ENCODE measurements at places on chromosomes 6 and 20. TPM values are rescaled to one million over a fixed set of nuclear protein-coding genes. Genes with fewer than 3 reads are reported as not detected.

Gene FAXC
- 44.9 TPM for total RNA-seq

Gene ZSCAN16
- total RNA-seq, result 7.5 TPM

Gene B4GALT5
- 17.4 TPM for total RNA-seq

Gene BPI
- not detected for total RNA-seq

Gene EYA4
- 6.4 TPM for total RNA-seq

Gene PPP1R3G
- total RNA-seq, result 1.8 TPM

Gene ARID1B
- total RNA-seq, result 69.6 TPM

Gene ENPP5
- 0.71 TPM for total RNA-seq

Gene GPX5
- not detected for total RNA-seq

Gene FAM217A
- total RNA-seq, result not detected

Gene EIF2S2
- total RNA-seq, result 45.3 TPM

Gene LST1
- 12.8 TPM for total RNA-seq

Gene USP49
- 3.4 TPM for total RNA-seq

Gene LRRN4
- not detected for total RNA-seq

Gene TBP
- 20.4 TPM for total RNA-seq

Gene SCRT2
- not detected for total RNA-seq

Gene RTEL1
- total RNA-seq, result 44.3 TPM

Gene PDRG1
- 13.7 TPM for total RNA-seq

Gene GUCA1A
- total RNA-seq, result not detected

Gene DPPA5
- total RNA-seq, result not detected

Gene GPR63
- 0.83 TPM for total RNA-seq

Gene MYB
- total RNA-seq, result not detected

Gene CST2
- total RNA-seq, result not detected

Gene ATP6V1G2
- 5.0 TPM for total RNA-seq

Gene MOG
- total RNA-seq, result not detected

Gene RIMS4
- total RNA-seq, result 2.1 TPM

Gene ZSWIM3
- 3.0 TPM for total RNA-seq

Gene ARG1
- not detected for total RNA-seq

Gene DLK2
- total RNA-seq, result not detected

Gene DNAH8
- total RNA-seq, result not detected

Gene WFDC2
- total RNA-seq, result 36.8 TPM

Gene PNISR
- 158 TPM for total RNA-seq

Gene CENPQ
- total RNA-seq, result 4.3 TPM

Gene BHLHE23
- total RNA-seq, result not detected

Gene ZNF133
- 18.8 TPM for total RNA-seq

Gene CLPSL1
- not detected for total RNA-seq

Gene HLA-DRB5
- 20.8 TPM for total RNA-seq

Gene PAX1
- not detected for total RNA-seq

Gene COL20A1
- not detected for total RNA-seq

Gene FRS3
- 4.7 TPM for total RNA-seq

Gene GATA5
- 0.36 TPM for total RNA-seq

Gene TPX2
- total RNA-seq, result not detected

Gene RIPOR3
- total RNA-seq, result 14.5 TPM

Gene SLC26A8
- not detected for total RNA-seq

Gene SPATA2
- total RNA-seq, result 2.1 TPM

Gene PANK2
- total RNA-seq, result 42.4 TPM

Gene TP53INP2
- 26.9 TPM for total RNA-seq

Gene PRSS16
- not detected for total RNA-seq
